Stimulated activated memory B cell treated with anti-CD40 and anti-IgM and Interleukin-4, amounts not matched to agents 10 μg/mL and 1 μg/mL and 100 μg/mL, for 72 hours (primary cell): ENCODE measurements at places on chromosomes 6 and 20.

GRCh38 chr6:12422848-12423247 is 132.7 kb downstream of the EDN1 start:
- ATAC-seq: no peak

DNA sequence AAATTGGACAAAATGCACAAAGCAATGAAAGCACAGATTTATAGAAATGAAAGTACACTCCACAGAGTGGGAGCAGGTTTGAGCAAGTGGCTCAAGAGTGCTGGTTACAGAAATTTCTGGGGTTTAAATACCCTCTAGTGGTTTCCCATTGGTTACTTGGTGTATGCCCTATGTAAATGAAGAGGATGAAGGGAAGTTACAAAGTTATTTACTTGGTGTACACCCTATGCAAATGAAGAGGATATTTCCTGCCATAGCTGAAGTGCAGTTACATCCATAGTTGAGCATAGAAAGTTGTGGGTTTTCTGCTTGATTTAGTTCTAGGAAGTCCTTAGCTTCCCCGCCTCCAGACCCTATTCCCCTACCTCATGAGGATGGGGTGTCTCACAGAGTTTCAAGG is 22.7 kb downstream of the BCAS1 start:
- no peak for ATAC-seq

- ATAC-seq: no peak
Observed at GRCh38 chr6:159715166-159715565, 12.1 kb upstream of the WTAP start.

DNA sequence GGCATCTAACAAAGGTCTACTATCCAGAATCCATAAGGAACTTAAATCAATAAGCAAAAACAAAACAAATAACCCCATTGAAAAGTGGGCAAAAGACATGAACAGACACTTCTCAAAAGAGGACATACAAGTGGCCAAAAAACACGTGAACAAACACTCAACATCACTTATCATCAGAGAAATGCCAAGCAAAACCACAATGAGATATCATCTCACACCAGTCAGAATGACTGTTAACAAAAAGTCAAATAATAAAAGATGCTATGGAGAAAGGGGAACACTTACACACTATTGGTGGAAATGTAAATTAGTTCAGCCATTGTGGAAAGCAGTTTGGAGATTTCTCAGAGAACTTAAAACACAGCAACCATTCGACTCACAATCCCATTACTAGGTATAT is 19.4 kb upstream of the VNN1 start:
- no peak for ATAC-seq

- ATAC-seq: no peak
Observed at GRCh38 chr6:17469006-17469832, 75.8 kb downstream of the CAP2 start.

DNA sequence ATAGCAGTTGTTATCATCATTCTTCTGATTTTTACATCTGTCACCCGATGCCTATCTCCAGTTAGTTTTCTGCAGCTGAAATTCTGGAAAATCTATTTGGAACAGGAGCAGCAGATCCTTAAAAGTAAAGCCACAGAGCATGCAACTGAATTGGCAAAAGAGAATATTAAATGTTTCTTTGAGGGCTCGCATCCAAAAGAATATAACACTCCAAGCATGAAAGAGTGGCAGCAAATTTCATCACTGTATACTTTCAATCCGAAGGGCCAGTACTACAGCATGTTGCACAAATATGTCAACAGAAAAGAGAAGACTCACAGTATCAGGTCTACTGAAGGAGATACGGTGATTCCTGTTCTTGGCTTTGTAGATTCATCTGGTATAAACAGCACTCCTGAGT is 2.1 kb downstream of the CALHM6 start:
- no peak for ATAC-seq

- ATAC-seq: no peak
Observed at GRCh38 chr20:5807431-5807830, 57.2 kb downstream of the SHLD1 start.

DNA sequence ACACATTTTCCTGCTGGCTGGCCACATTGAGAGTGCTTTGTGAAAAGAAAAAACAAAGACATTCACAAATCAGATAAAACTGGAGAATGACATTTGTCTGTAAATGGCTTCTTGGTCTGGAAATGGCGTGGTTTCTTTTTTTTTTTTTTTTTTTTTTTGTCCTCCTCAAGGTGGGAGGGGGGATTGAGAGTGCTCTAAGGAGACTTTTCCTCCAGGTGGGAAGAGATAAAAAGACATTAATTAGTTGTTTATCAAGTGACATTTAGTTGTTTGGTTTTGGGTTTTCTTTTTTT is 40.4 kb downstream of the GNAS start:
- no peak for ATAC-seq

DNA sequence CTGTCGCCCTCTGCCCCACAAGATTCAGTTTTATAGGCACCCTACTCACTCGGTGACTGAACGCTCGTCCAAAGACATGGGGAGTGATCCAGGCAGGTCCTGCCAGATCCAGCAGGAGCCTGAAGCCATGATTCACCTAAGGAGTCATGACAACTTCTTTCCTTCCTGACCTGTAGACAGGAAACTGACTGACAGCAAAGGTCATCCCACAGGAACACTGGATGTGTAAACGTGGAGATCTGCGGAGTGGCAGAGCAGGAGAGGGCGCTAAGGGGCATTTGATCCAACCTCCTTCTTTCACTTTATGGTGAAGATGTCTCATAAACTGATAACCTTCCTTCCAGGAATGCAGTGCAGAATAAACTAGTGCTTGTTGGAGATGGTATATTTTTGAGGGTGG is 192.2 kb downstream of the GJA10 start:
- no peak for ATAC-seq

- no peak for ATAC-seq
Observed at GRCh38 chr6:3297006-3297405, 38.3 kb downstream of the PSMG4 start.

DNA sequence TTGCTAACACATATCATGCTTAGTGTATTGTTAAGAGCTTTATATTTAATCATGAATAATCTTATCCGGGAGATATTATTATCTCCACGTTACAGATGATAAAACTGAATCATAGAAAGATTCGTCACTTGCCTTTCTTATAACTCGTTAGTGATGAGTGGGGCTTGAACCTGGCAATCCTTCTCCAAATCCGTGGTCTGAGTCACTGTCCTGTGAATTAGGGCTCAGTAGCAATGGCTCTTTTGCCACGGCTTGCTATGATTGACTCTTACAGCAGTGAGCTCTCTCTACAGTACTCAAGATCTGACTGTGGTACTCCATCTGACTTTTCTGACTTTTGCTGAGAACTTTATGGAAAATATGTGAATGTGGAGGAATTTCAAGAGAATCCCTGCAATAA is 246.9 kb downstream of the PACRG start:
- no peak for ATAC-seq

GRCh38 chr6:72649032-72649984 is 27.4 kb downstream of the KCNQ5 start:
- peak; percentile 77 for ATAC-seq

GRCh38 chr6:100099189-100100074 is 105.4 kb upstream of the MCHR2 start:
- no peak for ATAC-seq

DNA sequence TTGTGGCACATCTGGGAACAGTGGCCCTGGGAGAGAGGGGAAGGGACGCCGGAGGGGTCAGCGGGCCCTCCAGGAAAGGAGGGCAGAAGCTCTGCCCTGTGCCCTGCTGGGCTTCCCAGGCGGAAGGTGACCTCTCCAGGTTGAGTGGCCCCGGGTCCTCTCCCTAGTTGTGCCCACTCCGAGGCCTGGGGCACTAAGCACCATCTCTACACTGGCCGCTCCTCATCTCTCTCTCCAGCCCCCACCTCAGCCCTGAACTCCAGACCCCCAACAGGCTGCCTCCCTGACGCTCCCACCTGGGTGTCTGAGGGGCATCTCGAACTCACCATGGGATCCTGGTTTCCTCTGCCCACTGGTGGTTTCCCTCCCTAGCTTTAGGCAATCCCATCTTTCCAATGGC is 18.1 kb downstream of the KCNG1 start:
- ATAC-seq: no peak

DNA sequence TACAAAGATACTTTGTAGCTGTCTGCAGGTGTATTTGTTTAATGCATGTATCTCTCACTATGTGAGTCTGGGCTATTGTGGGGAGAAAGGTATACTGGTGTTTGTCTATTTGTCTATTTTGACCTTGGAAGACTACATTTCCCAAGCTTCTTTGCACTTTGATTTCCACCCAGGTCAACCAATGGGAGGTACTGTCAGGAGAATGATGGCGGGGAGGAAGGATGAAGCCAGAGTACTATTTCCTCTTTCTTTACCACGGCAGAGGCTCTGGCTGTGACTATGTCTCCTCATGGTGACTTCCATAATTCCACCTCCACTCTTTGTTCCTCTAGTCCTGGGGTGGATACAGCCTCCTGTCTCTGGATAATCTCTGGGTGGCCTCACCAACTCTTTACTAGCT is 23.1 kb downstream of the LBP start:
- ATAC-seq: peak; percentile 72

GRCh38 chr20:61090541-61090940 is 161.5 kb upstream of the CDH4 start:
- ATAC-seq: no peak

GRCh38 chr6:12474167-12475140 is 184.3 kb downstream of the EDN1 start:
- ATAC-seq: no peak

DNA sequence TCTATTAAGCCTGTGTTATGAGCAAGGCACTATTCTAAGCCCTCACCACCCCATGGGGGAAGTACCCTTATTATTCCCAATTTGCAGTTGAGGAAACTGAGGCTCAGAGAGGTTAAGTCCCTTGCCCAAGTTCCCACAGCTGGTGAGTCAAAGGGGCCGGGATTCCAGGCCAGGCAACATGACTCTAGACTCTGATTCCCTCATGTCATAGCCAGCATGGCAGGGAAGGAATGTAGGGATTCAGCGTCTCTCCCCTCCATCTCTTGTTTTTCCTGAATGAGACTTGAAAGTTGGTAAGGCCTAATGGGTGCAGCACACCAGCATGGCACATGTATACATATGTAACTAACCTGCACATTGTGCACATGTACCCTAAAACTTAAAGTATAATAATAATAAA is 6.7 kb downstream of the C6orf132 start:
- ATAC-seq: no peak

- ATAC-seq: no peak
Observed at GRCh38 chr6:11762794-11763459, 15.7 kb downstream of the ADTRP start.

DNA sequence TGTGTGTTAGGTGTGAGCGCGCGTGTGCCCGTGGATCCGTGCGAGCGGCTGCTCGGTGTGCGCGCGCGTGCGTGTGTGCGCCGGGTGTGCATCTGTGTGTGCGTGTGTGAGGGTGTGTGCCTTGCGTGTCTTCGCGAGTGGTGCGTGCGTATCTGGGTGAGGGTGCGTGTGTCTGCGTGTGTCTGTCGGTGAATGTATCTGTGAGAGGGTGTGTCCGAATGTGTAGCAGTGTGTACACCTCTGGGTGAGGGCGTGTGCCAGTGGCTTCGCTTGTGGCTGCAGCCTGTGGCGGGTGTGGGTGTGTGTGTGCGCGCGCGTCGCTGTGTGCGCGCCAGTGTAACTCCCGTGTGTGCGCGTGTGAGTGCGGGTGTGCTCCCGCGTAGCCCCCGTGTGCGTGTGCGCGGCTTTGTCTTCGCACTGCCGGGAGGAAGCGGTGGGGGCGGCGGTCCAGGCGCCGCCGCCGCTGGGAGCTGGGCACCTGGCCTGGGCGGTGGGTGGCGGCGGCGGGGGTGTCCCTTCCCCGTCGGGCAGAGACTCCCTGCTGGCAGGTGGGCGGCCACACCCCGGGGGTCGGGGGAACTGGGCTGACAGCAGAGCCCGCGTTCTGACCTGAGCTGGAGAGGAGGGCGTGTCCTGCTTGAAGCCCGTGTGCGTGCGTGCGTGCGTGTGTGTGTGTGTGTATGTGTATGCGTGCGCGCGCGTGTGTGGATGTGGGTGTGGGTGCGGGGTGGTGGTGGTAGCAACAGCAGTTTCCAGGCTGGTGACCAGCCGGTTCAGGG is 61.3 kb upstream of the EPB41L1 start:
- ATAC-seq: peak; percentile 67

GRCh38 chr6:40249935-40250334 is 315.7 kb upstream of the MOCS1 start:
- no peak for ATAC-seq

GRCh38 chr6:4805553-4806336 is 29.5 kb downstream of the CDYL start:
- no peak for ATAC-seq

DNA sequence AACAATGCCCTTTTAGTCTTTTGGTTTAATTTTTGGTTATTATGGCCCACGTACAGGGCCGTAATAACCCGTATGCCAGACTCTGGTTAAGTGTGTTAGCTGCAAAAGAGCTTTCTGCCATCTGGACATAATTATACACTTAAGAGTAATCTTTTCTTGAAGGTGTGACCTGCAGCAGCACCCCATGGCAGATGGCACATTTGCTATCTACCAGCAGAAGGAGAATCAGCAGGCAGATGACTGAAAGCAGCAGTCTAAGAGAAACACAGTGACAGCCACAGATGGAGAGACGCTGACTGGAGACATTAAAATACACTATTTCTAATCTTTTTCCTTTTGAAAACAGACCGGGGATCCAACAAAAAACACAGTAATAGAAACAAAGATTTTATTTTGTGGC is 18.7 kb downstream of the ASF1A start:
- no peak for ATAC-seq

DNA sequence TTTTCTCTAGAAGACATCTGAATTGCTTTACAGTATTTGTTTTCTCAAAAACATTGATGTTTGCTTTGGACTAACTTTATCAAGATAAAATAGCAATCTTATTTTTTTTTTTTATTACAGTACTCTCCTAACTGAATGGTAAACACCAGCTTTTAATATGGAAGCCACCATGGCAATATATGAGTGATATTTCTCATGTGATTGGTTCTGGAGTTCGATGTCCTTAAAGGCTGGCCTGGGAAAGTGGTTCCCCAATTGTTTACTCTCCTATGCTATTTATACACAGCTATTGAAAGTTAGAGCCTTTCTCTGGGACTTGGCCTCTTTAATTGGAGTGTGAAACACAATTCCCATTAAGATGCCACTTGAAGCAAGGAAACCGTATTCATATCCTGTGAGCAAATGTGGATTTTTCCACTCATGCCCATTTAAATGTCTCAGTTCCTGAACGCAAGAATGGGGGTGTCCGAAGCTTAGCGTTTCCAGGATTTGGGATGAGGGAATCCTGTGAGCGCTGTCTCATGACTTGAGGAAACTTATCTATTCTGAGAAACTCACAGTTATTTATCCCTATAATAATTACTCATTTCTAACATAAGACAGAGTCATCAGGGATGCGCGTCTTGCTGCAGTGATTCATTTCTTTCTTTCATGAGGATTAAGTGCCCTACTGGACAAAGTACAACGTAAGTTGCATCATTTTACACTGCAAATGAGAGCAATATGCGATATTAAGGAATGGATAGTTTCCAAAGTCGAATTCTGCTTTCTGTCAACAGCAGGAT is 143.3 kb upstream of the PREP start:
- ATAC-seq: no peak

DNA sequence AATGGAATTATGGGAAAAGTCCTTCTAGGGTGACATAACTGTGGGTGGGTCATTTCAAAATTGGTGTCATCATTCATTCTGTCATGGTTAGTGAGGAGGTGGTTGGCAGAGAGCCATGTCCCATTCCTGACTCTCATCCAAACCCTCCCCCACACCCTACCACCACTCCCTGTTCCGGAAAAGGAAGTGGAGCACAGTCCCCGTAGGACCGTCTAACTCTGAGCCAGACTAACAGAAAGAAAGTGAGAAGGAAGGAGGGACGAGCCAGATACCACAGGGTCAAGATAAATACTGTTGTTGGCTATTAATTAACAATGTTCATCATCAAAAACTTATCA is 4.8 kb downstream of the TRIM10 start:
- no peak for ATAC-seq
